ENCODE measurements at places on chromosomes 5 and 9.

DNA sequence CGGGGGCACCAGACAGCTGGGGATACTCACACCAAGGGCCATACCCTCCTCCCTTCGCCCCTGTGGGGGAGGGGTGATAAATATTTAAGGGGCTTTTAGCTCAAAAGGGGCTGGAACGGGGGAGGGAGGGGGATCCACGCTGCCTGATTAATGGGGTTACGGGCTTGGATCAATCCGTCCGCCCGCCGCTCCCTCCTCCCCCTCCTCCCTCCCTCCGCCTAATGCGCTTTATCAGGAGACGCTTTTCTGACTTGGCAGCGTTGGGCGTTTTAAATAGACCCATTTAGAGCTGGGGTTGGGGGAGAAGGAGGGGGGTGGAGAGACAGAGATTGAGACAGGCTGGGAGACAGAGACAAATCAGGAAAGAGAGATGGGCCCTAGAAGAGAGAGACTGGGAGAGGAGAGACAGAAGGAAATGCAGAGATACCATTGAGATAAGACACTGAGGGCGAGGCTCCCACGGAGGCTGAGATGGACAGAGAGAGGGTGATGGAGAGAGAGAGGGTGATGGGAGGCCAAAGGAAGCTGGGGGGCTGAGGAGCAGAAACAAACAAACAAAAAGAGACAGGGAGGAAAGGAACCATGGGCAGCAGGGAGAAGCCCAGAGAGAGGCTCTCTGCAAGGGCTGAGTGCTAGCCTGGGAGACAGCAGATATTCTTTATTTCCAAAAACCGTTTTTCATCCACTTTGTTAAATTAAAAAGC lies 10.3 kb downstream of the CNTFR start:
- DNase-seq: no peak

- DNase-seq: no peak
Measured at GRCh38 chr9:6944896-6945295, 187.1 kb downstream of the KDM4C start.

DNA sequence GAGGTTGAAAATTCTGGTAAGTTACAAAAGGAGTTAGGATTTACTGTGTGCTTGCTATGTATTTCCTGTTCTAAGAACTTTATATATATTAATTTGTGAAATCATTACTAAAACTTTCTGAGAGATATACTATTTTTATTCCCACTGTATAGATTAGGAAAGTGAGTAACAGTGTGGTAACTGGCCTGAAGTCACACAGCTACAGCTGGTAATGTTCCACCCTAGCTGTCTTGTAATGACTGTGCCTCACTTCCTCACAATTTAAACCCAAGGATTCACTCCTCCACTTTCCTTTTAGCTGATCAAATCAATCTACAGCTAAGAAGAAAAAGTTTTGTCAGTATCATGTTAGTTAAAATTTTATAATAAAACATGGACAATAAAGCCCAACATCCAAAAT lies 278.8 kb downstream of the GAS1 start:
- no peak for DNase-seq

- DNase-seq: no peak
Measured at GRCh38 chr9:99023831-99024230, 80.1 kb downstream of the COL15A1 start.

DNA sequence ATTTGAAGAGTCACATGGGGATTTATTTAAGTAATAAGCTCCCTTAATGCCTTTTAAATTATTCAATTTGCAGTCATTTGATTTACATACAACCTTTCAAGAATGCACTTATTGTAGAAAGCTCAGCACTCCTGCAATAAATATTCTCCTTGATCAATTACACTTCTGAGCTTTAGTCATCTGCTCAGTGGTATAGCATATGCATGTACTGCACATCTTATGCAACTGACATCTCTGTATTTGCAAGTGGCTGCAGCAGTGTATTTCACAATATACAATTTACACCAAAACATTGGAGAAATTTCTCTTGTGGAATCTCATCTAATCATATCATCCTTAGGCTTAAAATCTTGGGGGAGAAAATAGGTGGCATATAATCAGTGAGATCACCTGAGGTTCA lies 325.7 kb downstream of the SLF1 start:
- no peak for DNase-seq

DNA sequence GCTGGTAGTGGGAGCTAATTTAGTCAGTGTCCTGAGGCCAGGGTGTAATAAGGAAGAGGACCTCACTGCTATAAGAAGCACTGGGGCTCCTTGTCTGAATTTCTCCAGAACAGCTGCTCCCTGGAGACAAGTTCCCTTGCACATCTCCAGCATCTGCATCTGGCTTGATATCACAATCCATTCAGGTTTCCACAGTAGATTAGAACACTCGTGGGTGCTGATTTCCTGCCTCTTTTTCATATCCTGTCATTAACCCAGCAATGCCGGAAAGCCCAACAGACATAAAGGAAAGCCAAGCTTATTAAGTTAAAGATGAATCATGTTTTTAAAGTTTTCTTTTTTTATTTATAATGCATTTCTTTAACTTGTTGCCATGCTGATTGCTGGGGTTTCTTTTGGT lies 232.3 kb upstream of the WWC1 start:
- no peak for DNase-seq

- no peak for DNase-seq
Measured at GRCh38 chr5:34035756-34036155, 7.3 kb downstream of the C1QTNF3 start.

- DNase-seq: no peak
Measured at GRCh38 chr9:37105234-37105633, 15.1 kb upstream of the ZCCHC7 start.
